Breast epithelium (tissue), 4 donors: ENCODE measurements at places on chromosomes 2 and 18. TPM values are rescaled to one million over a fixed set of nuclear protein-coding genes. Genes with fewer than 3 reads are reported as not detected.

Gene UGT1A5
- not detected for total RNA-seq

Gene LAMA1
- 14.7 TPM for total RNA-seq

Gene RAPH1
- 62.3 TPM for total RNA-seq

Gene ZC3H6
- total RNA-seq = 14.4 TPM

Gene GCKR
- total RNA-seq = 3.9 TPM

Gene ZNF519
- total RNA-seq = 9.1 TPM

Gene RAB31
- 110 TPM for total RNA-seq

Gene IWS1
- total RNA-seq = 51.8 TPM

Gene SLC40A1
- total RNA-seq = 162 TPM

Gene REV1
- 40.8 TPM for total RNA-seq

Gene KLHL30
- 0.32 TPM for total RNA-seq

Gene TIGD1
- total RNA-seq = 5.6 TPM

DNA sequence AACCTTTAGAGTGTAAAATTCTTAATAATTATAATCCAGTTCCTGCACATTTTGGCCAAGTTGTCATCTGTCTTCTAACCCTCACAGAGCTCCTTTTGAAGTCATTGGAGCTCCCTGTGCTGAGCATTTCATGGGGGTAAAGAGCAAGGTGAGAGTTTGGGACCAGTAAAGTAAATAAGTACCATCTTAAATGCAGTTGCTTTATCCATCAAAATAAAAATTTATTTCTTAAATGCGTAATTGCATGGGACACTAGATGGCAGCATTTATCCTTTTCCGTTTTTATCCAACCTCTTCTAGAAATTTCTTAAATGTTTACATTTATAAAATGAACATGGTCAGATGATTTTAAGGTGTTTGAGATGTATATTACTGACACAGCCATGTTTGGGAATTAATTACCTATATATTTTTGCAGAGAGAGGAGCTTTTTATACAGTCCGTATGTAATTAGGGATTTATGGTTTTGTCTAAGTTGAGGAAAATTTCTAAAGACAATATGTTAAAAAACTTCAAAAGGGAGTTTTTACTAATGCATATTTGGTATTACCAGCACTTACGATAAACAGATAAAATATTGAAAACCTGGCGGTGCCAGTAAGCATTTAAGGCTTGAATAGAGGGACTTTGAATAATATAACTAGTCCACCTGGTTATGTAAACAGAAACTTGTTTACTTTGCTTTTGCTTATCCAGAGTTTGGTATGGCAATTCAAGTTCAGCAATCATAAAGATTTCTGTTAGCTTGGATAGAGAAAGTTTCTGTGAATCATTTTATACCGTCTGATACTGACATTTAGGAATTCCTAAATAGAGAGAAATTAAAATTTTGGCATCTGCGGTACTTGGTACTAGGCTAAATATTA, 54.5 kb downstream of the ACSL3 start:
- no peak for DNase-seq

DNA sequence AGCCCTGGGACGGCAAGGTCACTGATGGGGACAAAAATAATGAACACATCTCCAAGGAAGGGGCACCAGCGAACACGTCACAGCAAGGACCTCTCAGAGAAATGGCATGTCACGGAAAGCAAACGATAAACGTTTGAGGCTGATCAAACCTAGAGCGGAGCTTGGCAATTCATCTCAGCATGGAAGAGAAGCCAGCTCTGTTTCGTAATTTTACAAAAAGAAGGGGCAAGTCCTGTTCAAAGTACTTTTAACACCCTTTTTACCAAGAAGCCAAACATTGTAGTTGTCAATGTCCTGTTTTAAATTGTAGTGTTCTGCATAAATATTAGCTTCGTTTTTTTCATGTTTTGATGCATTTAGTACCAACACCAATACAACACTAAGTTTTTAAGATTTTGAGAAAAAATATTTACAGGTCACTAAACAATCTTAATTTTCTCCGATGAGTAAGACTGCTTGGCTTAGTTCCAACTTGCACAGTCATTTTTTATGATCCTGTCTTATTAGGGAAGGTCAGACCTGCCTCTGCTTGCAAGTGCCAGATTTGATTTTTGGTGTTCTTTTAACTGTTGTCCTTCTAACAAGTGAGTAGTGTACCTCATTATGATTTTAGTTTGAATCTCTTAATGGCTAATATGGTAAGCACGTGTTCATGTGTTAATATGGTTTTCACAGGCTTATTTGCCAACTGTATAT, 818.5 kb upstream of the SALL3 start:
- DNase-seq = no peak

GRCh38 chr2:7037340-7038333, 120.4 kb downstream of the RNF144A start:
- DNase-seq = no peak

- DNase-seq = no peak
These were observed 1115.3 kb downstream of the LRP1B start for GRCh38 chr2:141015341-141016047.

- DNase-seq = no peak
These were observed 12.1 kb upstream of the MAPRE2 start for GRCh38 chr18:35029103-35029502.

- peak; percentile 60 for DNase-seq
These were observed 35.4 kb downstream of the FASTKD2 start for GRCh38 chr2:206800506-206801417.

DNA sequence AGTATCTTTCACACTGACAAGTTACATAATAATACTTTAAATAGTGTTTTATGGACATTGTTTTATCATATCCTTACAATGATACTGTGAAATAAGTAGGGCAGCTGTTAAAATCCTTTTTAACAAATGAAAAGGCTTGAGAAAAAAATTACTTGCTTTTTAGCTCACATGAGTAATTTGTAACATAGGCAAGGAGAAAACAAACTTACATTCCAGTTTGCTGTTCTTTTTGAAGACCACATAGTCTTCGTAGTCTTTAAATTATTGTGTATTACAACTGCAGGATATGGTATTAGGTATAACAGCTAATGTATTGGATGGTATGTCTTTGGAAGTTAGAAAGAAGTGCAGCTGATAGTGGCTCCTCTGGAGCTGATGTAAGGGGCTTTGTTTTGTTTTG, 130.8 kb downstream of the COMMD1 start:
- no peak for DNase-seq

DNA sequence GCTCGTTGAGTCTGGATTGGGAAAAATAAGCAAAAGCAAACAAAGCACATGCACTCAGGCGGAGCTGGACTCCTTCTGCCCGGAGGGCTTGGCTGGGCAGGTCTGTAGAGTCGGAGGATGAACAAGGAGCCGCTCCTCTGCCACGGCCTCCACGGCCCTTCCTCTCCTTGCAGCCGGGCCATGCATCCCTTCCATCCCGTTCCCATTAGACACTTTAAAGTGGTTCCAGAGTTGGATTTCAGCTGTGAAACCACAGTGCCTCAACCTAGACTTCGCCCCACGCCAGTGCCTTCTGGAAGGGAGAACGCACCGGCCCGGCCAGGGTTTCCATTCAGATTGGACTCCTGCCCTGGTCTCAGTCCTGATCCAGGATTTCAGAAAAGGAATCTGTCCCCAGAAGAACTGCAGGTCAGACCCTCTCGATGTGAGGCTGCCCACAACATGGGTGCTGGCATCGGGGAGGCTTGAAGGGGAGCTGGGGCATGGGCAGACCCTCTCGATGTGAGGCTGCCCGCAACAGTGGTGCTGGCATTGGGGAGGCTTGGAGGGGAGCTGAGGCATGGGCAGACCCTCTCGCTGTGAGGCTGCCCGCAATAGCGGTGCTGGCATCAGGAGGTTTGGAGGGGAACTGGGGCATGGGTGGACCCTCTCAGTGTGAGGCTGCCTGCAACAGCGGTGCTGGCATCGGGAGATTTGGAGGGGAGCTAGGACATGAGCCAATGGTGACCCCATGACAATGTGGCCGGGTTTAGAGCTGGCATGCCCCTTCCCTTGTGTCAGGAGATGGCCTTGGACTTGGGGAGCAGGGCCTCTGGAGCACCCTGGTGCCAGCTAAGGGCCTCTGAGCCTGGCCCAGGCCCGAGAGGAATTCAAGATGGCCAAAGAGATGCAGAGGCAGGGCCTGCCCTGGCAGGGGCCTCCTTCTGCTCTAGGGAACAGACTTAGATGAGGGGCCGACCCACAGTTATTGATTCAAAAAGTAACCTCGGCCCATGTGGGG, 304.5 kb downstream of the NDUFA10 start:
- DNase-seq = peak; percentile 34

GRCh38 chr2:6792883-6793282, 72.8 kb downstream of the CMPK2 start:
- no peak for DNase-seq

DNA sequence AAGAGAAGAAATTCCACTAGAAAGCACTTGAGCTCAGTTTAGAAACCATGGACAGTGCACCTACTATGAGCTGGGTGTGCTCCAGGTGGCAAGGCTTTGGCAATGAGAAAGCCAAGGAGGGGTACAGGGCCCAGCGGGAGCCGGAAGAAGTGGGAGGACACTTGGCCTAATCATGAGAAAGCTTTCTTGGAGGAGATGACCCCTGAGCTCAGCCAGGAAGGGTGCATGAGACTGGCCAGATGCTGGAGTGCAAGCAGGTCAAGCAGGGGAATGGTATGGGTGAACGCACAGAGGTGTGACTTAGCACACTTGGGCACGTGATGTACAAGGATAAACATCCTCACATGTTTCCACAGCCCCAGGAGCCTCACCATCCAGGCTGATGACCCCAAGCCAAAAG, 97.2 kb upstream of the GLI2 start:
- DNase-seq = no peak

- DNase-seq = no peak
These were observed 4.5 kb downstream of the TRABD2A start for GRCh38 chr2:84876369-84876768.

GRCh38 chr2:15115776-15116175, 445.4 kb downstream of the NBAS start:
- no peak for DNase-seq

- no peak for DNase-seq
These were observed 12.6 kb downstream of the BCL2 start for GRCh38 chr18:63306819-63307550.

DNA sequence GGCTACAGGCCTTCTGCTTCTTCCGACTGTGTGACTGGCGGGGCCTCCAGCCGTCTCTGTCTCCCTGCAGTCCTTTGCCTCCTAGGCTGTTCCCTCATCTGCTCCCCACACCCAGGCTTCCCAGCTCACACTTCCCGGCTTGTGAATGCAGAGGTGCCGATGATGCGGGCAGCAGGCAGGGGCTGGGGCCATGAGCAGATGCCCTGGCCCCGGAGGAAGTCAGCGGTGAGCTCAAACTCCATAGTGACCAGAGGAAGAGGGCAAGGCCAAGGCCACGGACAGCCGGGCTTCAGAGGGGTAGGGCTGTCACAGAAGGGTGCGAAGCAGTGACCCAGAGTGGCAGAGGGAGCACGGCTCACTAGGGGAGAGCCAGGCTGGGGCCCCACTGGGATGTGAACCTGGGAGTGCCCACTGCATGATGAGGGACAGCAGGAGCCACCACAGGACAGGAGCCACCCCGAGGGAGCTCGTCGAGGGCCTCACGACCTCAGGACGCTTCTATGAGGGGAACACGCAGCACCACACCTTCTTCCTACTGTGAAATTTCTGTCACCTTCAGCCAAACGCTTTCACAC, 515.9 kb downstream of the EIPR1 start:
- DNase-seq = peak; percentile 30

GRCh38 chr2:176582990-176583481, 313.8 kb downstream of the MTX2 start:
- DNase-seq = no peak

- DNase-seq = no peak
These were observed 60.2 kb downstream of the EIF5B start for GRCh38 chr2:99397266-99397920.

GRCh38 chr2:160650196-160651118, 156.8 kb upstream of the RBMS1 start:
- DNase-seq = no peak

DNA sequence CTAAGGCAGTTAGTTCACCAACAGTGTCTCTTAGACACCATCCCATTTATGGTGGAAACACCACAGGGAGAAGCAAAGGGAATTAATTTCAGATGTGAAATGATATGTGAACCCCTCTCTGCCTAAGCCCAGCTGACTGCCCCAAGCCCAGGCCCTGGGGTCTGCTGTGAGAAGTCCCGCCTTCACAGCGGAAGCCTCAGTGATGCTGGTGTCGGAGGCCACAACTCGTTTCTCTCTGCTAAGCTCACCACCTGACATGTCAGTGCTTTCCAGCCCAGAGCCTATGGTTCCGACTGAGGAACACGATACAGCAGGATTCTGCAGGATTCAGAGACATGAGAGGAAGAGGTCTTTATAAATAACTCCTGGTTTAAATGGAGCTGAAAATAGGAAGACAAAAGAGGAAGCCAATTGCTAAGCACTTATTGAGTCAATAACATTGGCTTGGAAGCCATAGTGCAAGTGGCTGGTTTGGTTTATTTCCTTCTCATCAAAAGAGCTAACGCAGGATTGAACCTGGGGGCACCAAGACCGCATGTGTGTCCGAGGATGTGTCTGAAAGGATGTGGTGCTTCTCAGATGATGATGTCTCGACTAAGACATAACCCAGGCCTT, 21.9 kb upstream of the LOXHD1 start:
- no peak for DNase-seq

DNA sequence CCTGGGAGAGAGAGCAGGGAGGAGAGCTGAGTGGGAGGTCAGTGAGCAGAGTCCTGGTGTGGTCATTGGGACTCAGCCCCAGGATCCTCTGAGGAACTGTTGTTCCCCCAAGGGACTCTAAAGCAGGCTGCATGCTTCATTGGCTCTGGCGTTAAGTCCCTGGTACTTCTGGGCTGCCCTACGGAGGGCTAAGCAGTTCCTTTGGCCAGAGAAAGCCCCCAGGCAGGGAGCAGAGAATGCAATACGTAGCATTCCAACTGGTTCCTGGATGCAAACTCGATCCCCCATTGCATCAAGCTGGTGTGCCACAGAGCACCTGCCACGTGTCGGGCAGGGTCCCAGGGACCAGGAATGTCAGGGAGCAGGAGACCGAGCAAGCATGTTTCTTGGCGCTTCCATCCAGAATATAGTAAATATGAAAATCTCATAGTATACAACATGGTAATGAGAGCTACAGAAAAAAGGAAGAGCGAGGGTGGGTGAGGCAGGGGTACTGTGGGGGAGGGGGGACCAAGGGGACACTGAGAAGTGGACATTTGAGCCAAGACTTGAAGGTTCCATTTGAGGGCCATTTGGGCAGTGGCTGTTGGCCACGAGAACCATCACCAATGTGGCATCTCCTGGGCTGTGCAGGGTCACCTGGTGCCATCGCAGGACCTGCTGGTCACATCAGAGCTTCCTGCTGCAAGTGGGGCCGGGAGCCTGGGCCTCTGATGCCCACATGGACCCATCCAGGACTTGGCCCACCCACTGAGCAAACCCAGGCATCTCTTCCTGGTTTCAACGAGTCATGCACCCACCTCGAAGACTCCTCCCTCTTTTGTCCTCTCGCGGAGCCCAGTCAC, 160.4 kb downstream of the ASB1 start:
- DNase-seq = peak; percentile 42

DNA sequence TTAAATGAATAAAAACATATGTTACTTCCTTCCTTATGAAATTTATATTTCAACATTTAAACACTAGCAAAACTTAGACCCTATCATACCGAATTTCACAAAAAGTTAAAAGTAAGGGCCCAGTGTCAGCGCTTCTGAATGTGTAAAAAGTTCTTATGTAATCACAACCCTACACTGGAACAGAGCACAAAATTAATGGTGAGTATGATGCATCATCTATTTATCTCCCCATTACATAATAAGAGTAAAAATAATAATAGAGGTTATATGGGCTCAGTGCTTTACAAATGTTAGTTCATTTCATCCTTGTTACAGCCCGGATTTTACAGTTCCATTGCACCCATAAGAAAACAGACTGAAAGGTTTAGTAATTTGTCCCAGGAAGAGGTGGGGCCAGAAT, 144.9 kb upstream of the POU3F3 start:
- DNase-seq = no peak
